ENCODE measurements at places on chromosomes 3 and 15. TPM values are rescaled to one million over a fixed set of nuclear protein-coding genes. Genes with fewer than 3 reads are reported as not detected.

DNA sequence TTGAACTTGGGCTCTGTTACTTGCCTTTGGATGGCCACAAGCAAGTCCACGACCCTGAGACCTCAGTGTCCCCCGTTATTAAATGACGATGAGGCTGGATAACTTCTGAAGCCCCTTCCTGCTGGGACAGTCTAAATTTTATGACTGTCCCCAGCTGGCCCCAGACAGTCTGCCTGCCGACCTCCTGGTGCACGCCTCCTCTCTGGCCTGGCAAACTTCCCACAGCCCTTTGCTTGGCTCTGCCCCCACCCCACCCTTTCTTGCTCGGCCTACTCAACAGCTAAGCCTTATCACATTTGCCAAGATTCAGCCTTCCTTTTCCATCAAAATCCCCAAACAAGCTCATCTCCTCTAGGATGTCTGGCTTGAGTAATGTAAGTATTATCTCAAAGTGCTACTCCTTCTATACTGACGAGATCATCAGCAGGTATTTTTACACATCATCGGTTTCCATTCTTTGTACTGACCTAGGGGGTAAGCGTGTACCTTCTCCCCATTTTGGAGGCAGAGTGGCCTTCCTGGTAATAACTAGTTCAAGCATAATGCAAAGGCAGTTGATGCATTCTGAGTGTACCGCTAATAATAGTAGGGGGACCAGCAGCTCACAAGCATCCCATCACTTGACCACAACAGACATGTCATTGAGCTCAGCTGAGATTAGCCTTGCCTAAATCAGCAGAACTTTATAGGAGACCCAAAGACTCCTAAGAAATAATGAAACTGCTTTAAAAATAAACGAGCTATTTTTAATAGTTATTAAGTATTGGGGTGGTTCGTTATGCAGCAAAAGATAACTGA lies 120.8 kb upstream of the HACD2 start:
- no peaks in the 10 kb centered on the region for H3K36me3 ChIP-seq
- H3K27me3 ChIP-seq, result no peaks in the 10 kb centered on the region
- H3K4me1 ChIP-seq, result no peaks in the 10 kb centered on the region
- H3K27ac ChIP-seq, result no peak overlapping the region

- H3K36me3 ChIP-seq, result no peaks in the 10 kb centered on the region
- no peak overlapping the region for H3K4me3 ChIP-seq
- H3K27ac ChIP-seq, result no peak overlapping the region
- DNase-seq, result no peak
Observed at GRCh38 chr3:110307065-110307809, 764.4 kb upstream of the NECTIN3 start.

GRCh38 chr3:113534365-113534764 lies 2.0 kb downstream of the SIDT1 start:
- H3K27ac ChIP-seq, result no peak overlapping the region
- no peaks in the 10 kb centered on the region for H3K36me3 ChIP-seq
- DNase-seq, result no peak
- H3K27me3 ChIP-seq, result peaks cover 47% of the 10 kb centered on the region
- no peak overlapping the region for H3K4me3 ChIP-seq
- H3K4me1 ChIP-seq, result peaks cover 9% of the 10 kb centered on the region

GABRR3 gene
- not detected for total RNA-seq

All from SJSA1 (cell line).